Stimulated activated CD8-positive, alpha-beta memory T cell treated with anti-CD3 and anti-CD28 coated beads, Interleukin-15, amount 100 ng/mL, for 4 hours (primary cell): ENCODE measurements at places on chromosomes 6 and 20.
A peak's percentile ranks its signal among the peaks of the same experiment; 100 is the strongest.

- DNase-seq: no peak
Measured at GRCh38 chr20:19652591-19653026, 105.4 kb upstream of the RIN2 start.

DNA sequence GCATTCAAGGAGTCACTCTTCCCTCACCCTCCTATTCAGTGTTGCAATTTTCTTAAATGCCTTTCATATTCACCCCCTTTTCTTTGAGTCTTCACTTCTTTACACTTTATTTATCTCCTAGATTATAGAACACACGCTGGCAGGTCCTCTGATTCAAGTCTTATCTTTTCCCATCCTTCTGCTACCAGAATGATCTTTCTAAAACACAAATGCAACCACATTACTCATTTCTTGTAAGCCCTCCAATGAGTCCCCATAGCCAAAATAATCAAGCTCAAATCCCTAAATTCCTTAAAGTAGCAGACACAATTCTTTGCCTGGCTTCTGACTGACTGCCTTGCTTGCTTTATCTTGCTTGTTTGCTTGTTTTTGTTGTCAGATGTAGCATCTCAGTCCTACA lies 920.0 kb downstream of the TFAP2A start:
- no peak for DNase-seq

DNA sequence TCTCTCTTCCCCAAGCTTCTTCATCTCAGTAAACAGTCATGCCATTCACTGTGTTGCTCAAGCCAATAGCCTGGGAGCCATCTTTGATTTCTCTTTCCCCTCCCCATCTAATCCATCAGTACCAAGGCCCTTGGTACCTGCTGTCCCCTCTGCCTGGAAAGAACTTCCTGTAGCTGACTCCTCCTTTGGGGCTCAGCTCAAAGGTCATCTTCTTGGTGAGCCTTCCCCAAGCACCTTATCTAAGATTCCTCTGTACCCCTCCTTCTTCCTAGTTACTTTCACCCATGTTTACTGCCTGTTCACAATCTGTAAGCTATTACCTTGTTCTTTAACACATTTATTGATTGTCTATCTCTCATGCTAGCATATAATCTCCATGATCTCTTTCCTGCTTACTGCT lies 3.5 kb downstream of the AARS2 start:
- no peak for DNase-seq

DNA sequence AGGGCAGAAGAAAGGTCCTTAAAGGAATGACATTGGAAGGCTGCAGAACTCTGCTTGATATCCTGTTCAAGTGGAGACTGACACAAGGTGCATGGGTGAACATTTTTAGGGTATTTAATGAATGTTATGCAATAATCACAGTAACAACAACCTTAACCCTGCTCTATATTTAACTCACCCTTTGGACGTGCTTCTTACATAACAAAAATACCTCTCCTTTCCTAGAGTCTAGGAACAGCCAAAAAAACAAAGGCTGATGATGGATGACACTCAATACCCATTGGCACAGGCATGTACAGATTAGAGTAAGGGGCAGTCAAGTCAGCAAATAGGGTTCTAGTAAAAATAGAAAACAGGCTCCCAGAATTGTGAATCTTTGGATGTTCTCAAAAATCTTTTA lies 30.6 kb downstream of the ROS1 start:
- no peak for DNase-seq

GRCh38 chr6:122495612-122496011 lies 24.0 kb upstream of the SERINC1 start:
- DNase-seq: no peak

DNA sequence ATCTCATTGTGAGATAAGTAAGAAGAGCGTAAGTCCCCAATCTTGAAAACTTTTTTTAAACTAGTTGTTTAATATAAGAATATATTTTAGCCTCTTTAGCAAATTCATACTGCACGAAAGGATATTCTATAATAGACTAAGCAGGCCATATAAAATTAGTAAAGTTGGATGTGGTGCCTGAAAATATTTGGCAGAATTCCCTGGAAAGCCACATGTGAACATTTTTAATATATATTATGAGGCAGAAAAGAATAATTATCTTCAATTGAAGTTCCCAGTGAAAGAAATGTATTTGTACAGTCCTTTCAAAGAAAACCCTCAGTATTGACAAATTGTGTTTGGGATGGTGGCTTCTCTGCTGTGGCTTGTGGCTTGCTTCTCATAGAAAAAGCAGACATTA lies 237.5 kb upstream of the JAG1 start:
- DNase-seq: no peak

GRCh38 chr20:12928755-12929401 lies 79.9 kb upstream of the SPTLC3 start:
- no peak for DNase-seq

DNA sequence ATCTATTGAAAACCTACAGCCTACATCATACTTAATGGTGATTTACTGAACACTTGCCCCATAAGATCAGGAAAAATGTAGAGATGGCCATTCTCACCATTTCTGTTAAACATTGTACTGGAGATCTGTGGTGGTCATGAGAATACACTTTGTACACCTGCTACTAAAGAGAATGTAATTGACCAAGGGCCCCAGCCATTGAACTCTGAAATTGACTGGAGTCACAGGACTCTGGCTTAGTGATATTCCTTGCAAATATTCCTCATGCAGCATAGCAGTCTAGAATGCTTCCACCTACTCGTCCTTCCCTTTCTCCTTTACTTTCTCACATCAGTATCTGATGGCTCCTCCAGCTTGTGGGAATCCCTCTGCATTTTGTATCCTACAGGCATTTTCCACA lies 37.4 kb upstream of the SNX9 start:
- no peak for DNase-seq

DNA sequence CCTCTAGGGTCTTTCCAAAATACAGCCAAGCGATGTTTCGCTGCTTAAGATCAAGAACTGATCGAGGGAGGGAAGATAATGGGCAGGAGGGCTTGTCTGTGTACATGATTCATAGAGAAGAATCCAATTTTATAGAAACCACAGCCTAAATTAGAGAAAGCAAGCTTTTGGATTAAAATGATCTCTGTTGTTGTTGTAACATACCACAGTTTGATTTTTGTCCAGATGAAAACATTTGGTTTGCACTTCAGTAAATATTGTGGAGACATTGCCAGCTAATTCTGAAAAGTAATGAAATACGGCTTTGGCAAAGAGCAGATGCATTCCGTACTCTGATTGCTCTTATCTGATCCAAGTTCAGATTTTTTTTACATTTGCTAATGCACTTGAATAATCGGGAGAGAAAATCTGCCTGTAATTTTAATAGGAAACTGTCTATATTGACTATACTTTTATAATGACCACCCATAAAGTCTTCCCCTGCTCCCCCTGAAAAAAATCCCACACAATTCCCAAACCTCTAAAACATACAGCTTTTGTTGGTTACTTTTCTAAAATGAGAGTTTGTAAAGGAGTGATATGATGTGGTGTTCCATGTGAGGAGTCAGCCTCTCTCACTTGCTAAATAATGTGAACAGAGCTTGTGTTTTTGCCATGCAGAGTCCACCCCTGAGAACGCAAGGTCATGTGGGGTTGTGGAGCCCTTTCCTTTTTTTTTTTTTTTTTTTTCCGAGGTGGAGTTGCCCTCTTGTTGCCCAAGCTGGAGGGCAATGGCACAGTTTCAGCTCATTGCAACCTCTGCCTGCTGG lies 199.9 kb downstream of the DTNBP1 start:
- DNase-seq: no peak

DNA sequence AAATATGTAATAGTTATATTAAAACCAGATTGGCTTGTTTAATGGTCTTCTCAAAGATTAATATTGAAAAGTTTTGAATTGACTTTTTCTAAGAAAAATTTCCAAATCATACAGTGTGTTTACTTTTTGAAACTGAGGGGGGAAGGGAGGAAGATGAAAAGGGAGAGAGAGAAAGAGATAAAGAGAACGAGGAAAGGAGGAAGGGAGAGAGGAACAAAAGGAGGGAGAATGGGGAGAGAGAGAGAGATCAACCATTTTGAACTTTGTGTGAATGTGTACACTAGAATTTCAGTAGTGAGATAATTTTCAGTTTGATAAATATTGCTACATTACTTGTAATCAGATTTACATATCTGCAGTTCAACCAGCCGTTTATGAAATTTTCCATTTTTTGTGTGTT lies 124.5 kb downstream of the EPHA7 start:
- no peak for DNase-seq

- DNase-seq: no peak
Measured at GRCh38 chr6:104431096-104431495, 428.6 kb downstream of the HACE1 start.

GRCh38 chr6:64170316-64170715 lies 534.7 kb downstream of the PHF3 start:
- DNase-seq: no peak

- DNase-seq: no peak
Measured at GRCh38 chr20:23659989-23660837, 22.5 kb upstream of the CST3 start.

GRCh38 chr20:52033313-52033712 lies 158.3 kb downstream of the ZFP64 start:
- DNase-seq: no peak

- peak; percentile 42 for DNase-seq
Measured at GRCh38 chr6:137823826-137824555, 43.1 kb upstream of the TNFAIP3 start.

DNA sequence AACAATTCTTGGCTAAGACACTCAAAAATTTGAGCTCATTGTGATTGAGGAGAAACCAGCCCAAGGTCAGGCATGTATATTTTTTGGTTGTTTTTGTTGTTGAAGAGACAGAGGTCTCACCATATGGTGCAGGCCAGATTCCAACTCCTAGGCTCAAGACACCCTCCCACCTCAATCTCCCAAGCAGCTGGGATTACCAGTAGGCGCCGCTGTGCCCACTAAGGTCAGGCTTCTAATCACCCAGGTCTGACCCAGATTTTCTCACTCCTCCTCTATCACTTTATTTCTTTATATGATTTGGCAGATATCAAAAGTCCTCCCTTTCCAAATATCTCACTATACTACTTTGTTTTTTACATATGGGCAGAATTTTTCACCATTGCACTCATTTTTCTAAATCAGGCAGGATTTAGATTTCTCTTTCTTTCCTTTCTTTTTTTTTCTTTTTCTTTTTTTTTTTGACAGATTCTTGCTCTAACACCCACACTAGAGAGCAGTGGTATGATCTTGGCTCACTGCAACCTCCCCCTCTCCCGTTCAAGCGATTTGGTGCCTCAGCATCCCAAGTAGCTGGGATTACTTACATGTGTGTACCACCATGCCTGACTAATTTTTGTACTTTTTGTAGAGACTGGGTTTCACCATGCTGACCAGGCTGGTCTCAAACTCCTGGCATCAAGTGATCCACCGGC lies 1.7 kb upstream of the C6orf141 start:
- no peak for DNase-seq

DNA sequence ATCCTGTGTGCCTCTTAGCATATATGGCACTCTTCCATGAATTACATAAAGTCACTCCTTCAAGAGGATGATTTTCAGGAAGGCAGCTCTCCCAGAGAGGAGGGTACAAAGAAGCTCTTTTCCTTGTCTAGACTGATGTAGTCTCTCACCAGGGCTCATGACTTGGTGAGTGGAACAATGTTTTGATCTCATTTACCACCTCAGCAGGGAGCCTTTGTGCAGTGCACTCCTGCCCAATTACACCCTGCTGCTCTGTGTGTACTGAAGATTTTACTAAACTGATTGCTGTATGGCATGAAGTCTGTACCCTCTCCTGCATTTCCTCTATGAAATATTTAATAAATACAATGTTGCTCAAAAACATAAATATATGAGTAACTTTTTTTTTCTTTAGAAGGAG lies 598.3 kb upstream of the HS3ST5 start:
- DNase-seq: no peak

DNA sequence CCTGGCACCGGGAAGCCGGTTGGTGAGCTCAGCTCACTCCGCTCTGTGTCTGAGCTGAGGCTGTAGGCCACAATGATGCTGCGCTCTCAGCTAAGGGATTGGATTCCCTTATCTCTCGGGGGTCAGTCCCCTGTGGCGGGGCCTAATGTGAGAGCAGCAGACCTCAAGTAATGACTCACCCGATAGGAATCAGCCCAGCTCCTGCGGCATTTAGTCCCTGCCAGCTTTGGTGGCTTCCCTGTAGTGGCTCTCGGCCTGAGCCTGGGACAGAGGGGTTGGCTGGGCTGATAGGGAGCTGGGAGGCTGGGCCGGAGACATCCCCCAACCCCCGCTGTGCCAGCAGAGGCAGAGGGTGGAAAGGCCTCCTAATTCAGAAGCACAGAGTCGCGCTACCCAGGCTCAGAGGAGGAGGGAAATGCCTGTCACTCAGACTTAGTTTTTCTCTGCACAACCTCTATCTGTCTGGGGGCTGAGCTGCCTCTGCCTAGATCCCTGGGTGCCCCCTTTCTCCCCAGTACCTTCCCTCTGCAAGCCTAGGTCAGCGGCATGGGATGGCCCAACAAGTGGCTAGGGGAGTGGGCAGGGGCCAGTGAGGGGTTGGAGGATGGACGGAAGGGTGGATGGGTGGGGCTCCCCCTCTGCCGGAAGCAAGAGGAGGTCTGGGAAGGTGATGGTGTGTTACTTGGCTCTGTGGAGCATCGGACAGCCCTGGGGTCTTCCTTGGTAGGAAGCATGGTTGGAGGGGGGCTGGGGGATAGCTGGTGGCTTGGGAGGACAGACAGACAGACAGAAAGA lies 92.2 kb downstream of the CDH22 start:
- DNase-seq: no peak

DNA sequence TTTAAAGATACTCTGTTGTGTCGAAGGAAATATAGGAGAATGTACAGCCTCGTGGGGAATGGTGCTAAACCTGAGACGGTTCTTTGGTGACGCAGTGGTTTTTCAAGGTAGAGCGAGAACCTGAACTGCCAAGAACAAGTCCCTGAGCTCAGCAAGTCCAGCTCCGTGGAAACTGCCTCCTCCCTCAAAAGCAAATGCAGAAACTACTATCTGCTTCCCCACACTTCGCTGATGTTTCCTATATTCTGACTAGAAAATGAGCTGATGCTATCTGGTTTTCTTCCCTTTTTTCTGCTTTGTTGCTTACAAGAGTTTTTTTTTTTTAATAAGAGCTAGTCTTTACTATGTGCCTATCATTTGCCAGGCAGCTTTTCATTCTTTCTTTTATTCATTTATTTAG lies 85.3 kb upstream of the LY86 start:
- DNase-seq: no peak

DNA sequence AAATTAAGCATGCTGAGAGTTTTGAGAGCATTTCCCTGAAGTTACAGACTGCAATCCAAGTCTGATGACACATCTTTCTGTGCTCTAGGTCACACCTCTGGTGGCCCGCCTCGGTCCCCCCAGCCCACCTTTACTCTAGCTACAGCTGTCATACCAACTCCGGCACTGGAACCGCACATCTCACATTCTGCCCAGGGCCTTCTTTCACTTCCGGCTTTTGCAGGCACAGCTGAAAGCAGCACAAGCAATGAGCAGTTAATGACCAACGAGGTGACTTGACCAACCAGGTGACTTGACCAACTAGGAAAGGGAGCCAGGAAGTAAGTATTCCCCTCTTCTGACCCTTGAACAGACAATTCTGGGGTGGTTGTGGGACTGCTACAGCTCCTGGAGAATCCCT lies 88.6 kb upstream of the MOCS1 start:
- DNase-seq: no peak
